GM23248 (cell line): ENCODE measurements at places on chromosomes 2 and 18. TPM values are rescaled to one million over a fixed set of nuclear protein-coding genes. Genes with fewer than 3 reads are reported as not detected.

GRCh38 chr2:204958371-204958770, 413.1 kb downstream of the PARD3B start:
- DNase-seq = no peak

DNA sequence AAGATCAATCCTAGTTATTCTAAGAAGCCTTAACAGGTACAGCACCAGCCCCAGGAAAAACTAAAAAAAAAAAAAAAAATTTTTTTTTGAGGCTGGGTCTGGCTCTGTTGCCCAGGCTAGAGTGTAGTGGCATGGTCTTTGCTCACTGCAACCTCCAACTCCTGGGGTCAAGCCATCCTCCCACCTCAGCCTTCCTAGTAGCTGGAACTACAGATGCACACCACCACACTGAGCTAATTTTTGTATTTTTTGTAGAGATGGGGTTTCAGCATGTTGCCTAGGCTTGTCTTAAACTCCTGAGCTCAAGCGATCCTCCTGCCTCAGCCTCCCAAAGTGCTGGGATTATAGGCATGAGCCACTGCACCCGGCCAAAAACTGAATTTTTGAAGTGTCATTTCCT, 10.3 kb upstream of the ALPK2 start:
- no peak for DNase-seq

The METTL21A gene
- 21.3 and 22.0 TPM in 2 replicates for polyA plus RNA-seq

The CFC1 gene
- polyA plus RNA-seq = not detected in 2 replicates

The TUBA4A gene
- polyA plus RNA-seq = 14.5 and 15.5 TPM in 2 replicates

DNA sequence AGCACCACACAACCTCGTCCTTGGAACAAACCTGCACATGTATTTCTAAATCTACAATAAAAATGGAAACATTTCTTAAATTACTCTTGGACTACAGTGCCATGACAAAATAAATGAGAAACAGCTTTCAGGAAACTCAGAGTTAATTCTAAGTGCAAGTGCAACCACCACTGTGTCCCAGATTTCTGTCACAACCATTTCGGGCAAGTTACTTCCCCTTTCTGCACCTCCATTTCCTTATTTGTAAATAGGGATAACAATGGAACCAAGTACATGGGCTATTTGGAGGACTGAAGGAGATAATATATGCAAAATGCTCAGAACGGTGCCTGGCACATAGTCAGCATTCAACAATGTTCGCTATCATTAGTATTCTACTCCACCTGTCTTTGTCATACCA, 93.2 kb downstream of the CACNB4 start:
- no peak for DNase-seq

DNA sequence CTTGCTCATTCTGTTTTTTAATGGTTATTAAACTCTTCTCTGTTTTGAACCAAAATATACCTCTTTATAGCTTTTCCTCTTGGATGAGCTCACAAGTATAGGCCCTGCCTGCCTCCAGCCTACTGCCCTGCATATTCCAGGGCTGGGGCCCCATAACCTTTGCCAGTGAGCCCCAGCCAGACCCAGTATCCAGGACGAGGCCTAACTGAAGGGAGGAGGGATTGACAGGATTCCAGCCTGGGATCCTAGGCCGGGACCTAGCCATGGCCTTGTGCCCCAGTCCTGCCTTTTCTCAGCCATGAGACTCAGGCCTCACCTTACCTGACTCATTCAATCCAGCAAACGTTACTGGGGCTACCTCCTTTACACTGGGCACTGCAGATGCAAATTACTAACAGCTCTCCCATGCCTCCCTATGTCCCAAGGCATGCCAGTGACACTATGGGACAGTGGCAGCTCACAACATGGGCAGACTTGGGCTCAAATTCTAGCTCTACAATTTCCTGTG, 159.2 kb downstream of the DDX1 start:
- DNase-seq = no peak

GRCh38 chr2:9799011-9799596, 44.2 kb upstream of the TAF1B start:
- DNase-seq = no peak

GRCh38 chr18:36680042-36680441, 148.8 kb downstream of the TPGS2 start:
- no peak for DNase-seq

The CRYBA2 gene
- not detected in 2 replicates for polyA plus RNA-seq

The ARL5A gene
- 12.5 and 15.4 TPM in 2 replicates for polyA plus RNA-seq

The SPC25 gene
- 11.8 and 11.9 TPM in 2 replicates for polyA plus RNA-seq

GRCh38 chr2:137255345-137255744, 490.0 kb downstream of the THSD7B start:
- DNase-seq = peak; percentile 13

- DNase-seq = peak; percentile 81
Measured at GRCh38 chr18:8982416-8983183, 119.9 kb upstream of the NDUFV2 start.

GRCh38 chr2:88161446-88162244, 8.5 kb upstream of the THNSL2 start:
- DNase-seq = no peak

The FAM110C gene
- polyA plus RNA-seq = not detected in 2 replicates

The IFIH1 gene
- polyA plus RNA-seq = 0.66 and 1.3 TPM in 2 replicates

DNA sequence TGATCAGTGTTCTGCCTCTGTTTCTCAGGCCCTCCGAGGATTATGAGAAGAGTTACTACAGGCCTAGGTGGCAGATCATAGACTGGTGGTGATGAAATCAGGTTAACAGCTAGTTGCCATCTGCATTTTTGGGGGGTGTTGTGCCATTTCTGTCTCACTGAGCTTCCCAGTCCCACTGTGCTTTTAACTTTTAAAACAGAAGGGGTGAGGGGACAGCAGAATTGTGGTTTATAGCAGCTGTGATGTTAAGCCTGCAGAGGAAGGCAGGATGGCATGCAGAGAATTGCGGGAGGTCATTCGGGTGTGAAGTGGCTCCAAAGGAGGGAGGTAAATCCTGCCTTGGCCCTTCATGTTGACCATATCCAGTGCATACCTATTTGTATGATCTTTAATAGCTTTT, 5.0 kb downstream of the CAB39 start:
- no peak for DNase-seq

GRCh38 chr2:231800493-231801091, 14.3 kb downstream of the COPS7B start:
- peak; percentile 69 for DNase-seq

The CDH19 gene
- polyA plus RNA-seq = not detected in 2 replicates

The KLHL14 gene
- not detected in 2 replicates for polyA plus RNA-seq

The LDLRAD4 gene
- not detected in 2 replicates for polyA plus RNA-seq

The CHST10 gene
- 4.7 and 5.2 TPM in 2 replicates for polyA plus RNA-seq

DNA sequence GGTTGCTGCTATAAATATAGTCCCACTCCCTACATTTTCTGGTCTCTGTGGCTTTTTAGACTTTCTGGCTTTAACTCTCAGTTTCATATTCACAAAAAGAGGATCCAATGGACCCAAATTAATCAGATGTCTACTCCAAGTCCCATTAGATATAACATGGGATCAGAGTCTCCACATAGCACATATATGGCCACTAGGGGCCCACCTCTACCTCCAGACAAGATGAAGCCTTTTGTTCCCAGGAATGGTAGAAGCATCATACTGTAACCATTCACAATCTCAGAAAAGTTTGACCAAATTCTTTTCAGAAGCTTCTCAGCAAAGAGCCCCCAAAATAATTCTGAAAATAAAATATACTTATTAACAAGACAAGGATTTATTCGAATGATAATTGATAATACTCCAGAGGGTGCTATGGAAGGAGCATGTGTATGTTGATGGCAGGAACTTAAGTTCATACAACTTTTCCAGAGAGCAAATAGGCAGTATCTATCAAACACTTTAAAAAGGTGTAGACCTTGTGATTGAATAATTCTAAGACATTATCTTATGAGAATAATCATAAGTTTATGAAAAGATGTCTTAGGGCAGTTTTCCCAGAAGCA, 382.3 kb upstream of the CRIM1 start:
- peak; percentile 57 for DNase-seq

The TFPI gene
- 62.0 and 64.4 TPM in 2 replicates for polyA plus RNA-seq

- DNase-seq = no peak
Measured at GRCh38 chr2:72113847-72114692, 33.6 kb downstream of the CYP26B1 start.

DNA sequence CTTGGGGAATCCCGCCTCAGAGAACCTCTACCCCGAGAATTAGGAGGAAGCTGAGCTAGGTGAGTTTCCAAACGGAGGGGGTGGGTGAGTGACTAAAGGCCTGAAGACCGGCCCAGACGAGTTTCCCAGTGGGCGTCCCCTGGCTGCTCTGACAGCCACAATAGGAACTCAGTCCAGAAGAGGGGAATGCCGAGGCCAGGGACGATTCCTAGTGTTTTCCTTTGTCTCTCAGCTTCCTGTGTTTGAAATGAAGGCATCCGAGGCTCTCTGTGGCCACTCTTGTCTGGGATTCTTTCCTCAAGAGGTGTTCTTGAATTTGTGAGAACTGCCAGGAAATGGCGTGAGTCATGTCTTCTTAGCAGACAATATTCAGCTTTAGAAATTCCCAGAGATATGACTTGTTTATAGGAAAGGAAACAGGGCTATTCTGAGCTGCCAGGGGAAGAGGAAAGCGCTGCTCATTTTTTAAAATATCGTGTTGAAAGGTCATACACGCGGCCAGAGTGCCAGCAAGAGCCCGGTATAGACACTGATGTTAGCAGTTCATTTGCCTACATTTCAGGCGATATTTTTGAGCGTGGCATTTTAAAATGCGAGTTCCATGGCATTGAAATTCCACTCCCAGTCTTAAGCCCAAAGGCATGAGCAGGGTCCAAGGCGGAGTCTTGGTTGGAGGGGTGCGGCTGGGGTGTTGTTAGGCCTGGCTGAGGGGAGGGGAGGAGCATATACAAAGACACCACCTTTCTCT, 169.1 kb upstream of the KLF7 start:
- DNase-seq = peak; percentile 98

GRCh38 chr2:215613280-215613679, 177.4 kb upstream of the FN1 start:
- DNase-seq = no peak

- DNase-seq = no peak
Measured at GRCh38 chr2:50777954-50778353, 254.0 kb downstream of the NRXN1 start.

GRCh38 chr18:54946149-54946581, 13.1 kb downstream of the CCDC68 start:
- DNase-seq = peak; percentile 5

- DNase-seq = no peak
Measured at GRCh38 chr18:77111951-77112746, 20.4 kb downstream of the MBP start.

DNA sequence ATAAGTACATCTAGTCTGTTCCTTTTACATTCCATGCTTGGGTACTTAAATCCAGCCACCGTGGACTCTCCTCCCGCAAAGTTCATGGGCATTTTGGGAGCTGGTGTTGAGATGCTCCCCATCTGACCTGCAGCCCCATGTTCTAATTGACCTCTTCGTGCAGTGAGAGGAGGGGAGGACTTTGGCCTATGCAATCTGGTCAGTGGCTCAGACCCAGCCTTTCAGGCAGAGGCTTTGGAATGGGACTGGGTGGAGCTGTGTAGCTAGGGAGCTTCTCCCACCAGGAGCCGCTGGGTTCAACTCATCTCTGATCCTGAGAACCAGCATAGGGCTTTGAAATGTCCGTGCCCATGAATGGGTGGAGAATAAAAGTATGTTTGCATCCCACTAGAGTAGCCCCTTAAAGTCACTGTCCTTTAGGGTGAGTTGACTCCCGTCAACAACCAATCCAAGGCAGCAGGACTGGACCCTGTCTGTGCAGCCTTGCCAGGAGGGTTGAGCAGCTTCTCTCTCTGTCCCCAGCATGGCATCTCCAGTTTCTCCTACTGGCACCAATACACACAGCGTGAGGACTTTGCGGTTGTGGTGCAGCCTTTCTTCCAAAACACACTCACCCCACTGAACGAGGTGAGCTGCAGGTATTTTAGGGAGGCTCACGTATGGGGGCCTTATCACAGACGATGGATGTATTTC, 120.0 kb upstream of the PPP1CB start:
- no peak for DNase-seq

- peak; percentile 41 for DNase-seq
Measured at GRCh38 chr2:27527182-27527581, 30.5 kb downstream of the GCKR start.

The SH2D6 gene
- 0.31 TPM in 1 of 2 replicates, not detected in the other for polyA plus RNA-seq

DNA sequence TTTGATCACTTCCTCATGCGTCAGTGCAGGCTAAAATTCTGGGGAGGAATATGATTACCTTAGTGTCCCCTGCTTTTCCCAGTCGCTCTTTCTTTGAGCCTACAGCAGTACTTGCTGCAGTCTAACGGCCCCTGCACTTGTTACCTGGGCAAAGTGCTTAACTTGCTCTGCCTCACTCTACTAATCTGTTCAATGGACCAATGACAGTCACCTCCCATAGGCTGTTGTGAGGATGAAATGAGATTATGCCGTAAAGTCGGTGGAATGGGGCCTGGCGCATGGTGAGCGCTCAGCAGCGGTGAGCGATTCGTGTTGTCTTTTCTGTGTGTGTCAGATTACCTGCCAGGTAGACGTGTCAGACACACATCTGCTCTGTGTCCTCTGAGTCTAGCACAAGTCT, 5.3 kb downstream of the TNS1 start:
- no peak for DNase-seq

The INHBB gene
- polyA plus RNA-seq = 0.19 and 0.49 TPM in 2 replicates

- peak; percentile 20 for DNase-seq
Measured at GRCh38 chr2:224934526-224935188, 107.6 kb downstream of the DOCK10 start.

DNA sequence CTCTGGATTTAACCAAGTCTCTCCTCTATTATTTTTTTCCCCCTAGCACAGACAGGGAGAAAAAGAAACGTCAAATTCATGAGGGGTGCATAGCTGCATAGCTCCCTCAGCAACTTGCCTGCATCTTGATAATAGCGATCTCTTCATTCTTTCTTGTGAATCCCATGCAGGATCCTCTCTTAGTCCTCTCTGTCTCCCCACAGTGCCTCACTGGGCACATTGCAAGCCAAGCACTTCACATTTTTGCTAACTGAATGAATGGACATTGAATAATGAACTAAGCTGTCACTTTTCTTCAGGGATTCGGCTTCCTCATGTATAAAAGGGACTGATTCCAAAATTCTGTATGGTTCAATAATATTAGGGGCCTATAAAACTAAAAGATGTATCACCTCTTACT, 2.9 kb upstream of the EPB41L3 start:
- DNase-seq = peak; percentile 78

The C2orf80 gene
- polyA plus RNA-seq = not detected in 2 replicates

DNA sequence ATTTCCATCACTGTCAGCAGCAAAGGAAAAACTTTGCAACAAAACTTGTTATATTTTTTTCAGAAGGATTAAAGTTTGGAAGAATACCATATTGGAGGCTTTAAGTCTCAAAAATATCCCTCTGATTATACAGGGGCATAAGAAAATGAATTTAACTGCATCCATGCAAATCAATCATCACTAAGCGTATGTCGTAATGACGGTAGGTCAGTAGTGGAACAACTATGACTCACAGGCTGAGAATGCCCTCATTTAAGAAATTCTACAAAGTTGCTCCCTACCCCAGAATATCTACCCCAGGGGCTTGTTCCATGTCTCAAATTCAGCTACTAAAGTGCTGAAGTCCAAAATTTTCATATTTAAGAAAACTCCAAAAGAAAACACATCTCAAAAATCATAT, 12.5 kb upstream of the NAB1 start:
- DNase-seq = peak; percentile 85

- no peak for DNase-seq
Measured at GRCh38 chr18:45688833-45689232, 35.1 kb upstream of the SLC14A1 start.

The ZNF804A gene
- polyA plus RNA-seq = 0.70 and 0.93 TPM in 2 replicates

- DNase-seq = no peak
Measured at GRCh38 chr2:240918258-240919091, 12.3 kb downstream of the CROCC2 start.

- DNase-seq = peak; percentile 58
Measured at GRCh38 chr2:37168217-37168981, 11.6 kb upstream of the EIF2AK2 start.
